ENCODE measurements at places on chromosomes 11 and 22.

DNA sequence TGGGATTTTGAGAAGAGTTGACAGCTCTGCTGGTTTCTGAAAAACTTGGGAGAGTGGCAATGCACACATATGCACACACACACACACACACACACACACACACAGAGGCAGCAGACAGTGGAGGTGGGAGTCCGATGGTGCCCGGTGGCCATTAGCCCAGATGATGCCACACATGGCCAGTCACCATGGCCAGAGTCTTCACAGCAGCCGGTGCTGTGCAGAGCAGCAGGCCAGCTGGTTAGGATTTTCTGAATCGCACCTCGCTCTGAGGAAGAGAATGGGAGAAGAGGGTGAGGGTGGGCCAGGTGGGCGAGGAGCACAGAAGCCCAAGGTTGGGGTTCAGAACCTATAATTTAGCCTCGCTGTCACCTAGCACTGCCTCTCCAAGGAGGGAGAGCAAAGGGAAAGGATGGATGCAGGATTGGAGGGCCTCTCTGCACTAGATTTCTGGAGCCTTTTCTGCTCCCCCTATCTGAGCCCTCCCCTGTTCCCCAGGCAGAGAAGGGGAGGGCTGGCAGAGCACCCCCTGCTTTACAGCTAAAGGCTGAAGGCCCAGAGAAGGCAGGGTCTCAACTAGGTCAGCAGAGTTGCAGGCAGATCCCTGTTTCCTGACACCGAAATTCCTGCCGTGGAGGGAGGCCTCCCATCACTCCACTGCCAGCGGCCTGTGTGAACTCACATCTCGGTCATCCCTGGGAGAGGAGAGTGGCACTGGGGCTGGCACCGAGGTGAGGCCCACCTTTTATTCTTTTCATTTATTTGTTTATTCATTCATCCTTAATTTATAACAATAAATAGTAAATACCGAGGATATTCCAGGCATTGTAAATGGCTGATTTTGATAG, 25.8 kb upstream of the FXYD6 start:
- no peak for DNase-seq

- no peak for DNase-seq
Measured at GRCh38 chr11:84549217-84549616, 1077.9 kb downstream of the DLG2 start.

DNA sequence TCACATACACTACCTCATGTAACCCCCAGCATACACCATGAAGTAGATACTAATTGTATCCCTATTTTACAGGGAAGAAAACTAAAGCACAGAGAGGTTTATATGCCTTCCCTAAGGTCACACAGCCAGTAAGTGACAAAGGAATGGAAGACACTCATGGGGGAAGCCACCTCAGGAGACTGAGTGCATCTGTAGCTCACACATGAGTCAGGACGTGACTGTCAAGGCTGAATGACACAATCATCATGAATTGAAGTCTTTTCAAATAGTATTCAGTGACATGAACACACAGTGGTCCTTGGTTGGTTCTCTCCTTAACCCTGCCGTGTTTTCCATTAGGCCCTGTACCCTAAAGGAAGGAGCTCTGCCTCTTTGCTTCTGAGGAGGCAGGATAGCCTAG, 463.0 kb downstream of the NTM start:
- DNase-seq, result no peak

GRCh38 chr22:27771637-27772036, 29.9 kb downstream of the MN1 start:
- no peak for DNase-seq

- no peak for DNase-seq
Measured at GRCh38 chr11:4164884-4165590, 70.4 kb downstream of the RRM1 start.

- DNase-seq, result no peak
Measured at GRCh38 chr11:75432911-75433321, at the start of gene KLHL35. Gene KLHL35 (minus strand): TSS chr11:75433203. CDS start chr11:75430629, 2,574 bp downstream.

- DNase-seq, result no peak
Measured at GRCh38 chr11:43952401-43953342, 10.2 kb downstream of the C11orf96 start.

DNA sequence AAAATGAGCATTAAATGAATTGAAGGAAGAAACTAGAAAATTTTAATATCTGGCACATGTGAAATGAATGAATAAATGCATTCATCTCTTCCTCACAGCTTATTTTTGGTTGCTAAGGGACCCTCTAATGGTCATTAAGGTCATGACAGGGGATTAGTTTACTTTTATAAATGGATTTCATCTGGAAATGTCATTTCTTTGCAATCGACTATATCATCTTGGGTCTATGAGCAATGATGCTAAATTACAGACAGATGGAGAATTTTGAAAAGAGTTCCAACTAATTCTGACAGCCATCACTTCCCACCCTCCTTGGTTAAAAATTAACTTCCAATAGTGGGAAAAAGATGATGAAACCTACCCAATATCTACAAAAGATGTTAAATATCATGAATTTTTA, 98.0 kb downstream of the KIF18A start:
- DNase-seq, result no peak

DNA sequence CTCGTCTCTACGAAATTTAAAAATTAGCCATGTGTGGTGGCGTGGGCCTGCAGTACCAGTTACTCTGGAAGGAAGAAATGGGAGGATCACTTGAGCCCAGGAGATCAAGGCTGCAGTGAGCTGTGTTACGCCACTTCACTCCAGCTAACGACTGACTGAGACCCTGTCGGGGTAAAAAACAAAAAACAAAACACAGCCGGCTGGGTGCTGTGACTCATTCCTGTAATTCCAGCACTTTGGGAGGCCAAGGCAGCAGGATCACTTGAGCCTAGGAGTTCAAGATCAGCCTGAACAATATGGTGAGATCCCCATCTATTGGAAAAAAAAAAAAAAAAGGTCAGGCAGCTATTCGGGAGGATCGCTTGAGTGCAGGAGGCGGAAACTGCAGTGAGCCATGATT, 2.4 kb downstream of the PAFAH1B2 start:
- no peak for DNase-seq

DNA sequence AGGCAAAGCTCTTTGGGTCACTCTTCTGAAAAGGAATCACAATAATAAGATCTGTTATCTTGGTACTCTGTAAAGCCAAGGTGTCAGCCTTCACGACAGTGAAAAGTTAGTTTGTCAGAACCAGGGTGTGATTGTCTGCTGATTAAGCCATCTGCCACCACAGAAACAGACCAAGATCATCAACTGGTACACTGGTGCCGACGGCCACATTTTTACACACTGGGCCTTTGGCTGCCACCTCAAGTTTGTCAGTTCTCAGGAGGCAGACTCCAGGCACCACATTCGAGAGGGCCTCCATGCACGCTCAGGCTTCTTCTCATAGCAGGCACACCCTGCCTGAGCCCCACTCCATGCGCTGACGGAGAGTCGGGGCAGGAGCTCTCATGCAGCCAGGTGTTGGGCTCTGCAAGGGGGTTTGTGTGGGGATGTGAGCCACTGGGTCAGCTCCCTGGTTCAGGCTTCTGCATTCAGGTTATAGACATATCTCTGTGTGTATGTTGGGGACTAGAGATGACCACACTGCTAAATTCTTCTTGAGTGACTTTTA, 66.2 kb downstream of the KCNJ1 start:
- no peak for DNase-seq

- no peak for DNase-seq
Measured at GRCh38 chr22:46595545-46595944, 24.6 kb upstream of the GRAMD4 start.

GRCh38 chr11:123381817-123382554, 48.1 kb upstream of the GRAMD1B start:
- peak; percentile 50 for DNase-seq

DNA sequence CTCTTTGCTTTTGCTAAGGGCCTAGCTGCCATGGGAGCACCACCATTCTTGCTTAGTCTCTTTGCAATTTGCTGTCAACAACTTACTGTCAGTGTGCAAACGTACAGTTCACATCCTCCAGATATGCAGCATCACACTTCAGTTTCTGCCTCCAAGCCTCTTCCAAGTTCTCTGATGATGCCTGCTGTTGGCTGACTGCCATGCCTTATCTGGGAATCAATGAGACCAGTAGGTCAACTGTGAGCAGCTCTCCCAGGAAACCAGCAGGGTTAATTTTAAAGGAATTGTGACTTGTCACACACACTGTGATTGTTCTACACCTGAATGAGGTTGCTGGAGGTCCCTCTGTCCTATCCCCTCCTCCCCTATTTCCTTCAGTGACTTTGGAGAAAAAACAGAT, 56.0 kb downstream of the COPB1 start:
- no peak for DNase-seq

GRCh38 chr22:40583053-40583741, 53.3 kb downstream of the MRTFA start:
- DNase-seq, result peak; percentile 1

GRCh38 chr22:18101536-18101935, 9.1 kb upstream of the TUBA8 start:
- no peak for DNase-seq

DNA sequence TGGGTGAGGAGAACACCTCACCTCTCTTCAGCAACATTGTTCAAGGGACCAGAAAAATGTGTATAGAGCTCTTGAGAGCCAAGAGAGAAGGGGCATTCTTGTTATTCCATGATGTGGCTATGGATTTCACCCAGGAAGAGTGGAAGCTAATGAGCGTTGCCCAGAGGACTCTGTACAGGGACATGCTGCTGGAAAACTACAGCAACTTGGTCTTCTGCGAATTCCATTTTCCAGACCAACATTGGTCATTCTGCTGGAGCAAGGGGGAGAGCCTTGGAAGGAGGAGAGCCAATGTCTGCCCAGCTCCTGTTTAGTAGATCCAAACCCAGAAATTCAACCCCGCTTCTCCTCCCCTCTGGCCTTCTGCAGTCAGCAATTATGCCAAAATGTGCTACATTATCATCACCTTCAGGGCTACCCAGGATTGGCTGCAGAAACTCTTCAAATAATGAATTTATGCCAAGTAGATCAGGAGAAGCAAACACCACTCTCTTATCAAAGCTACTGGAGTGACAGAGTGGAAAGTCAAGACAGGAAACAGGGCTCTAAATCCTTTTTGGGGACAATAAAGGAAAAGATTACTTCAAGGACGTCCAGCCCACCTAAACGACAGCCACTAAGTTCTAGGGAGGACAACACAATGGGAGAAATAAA, 707.5 kb upstream of the LUZP2 start:
- DNase-seq, result no peak

DNA sequence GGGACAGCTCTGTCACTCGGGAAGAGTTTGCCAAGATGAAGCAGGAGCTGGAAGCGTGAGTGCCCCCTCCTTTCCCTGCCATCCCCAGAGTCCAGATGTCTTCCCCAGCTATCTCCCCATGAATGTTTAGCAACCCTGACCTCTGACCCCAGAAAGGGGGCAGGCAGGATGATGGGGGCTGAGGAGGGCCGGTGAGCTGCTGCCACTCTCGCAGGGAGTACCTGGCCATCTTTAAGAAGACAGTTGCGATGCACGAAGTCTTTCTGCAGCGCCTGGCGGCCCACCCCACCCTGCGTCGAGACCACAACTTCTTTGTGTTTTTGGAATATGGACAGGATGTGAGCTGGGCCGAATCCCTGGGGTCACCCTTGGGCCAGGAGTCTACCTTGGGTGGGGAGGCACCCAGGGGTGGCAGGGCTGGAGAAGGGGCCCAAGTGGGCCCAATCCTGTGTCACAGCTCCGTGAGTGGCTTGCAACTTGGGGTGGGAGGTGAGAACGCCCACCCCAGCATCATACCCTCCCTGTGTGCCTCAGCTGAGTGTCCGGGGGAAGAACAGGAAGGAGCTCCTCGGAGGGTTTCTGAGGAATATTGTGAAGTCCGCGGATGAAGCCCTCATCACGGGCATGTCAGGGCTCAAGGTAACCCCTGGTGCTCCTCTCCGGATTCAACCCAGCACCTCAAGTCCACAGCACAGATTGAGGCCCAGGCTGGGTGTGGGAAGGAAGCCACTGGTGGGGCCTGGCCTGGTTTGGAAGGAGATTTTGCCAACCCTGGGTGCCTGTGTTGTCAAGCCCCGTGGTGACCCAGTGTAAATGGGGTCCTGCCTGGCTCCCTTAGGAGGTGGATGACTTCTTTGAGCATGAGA, 7.5 kb downstream of the CFL1 start:
- DNase-seq, result no peak

DNA sequence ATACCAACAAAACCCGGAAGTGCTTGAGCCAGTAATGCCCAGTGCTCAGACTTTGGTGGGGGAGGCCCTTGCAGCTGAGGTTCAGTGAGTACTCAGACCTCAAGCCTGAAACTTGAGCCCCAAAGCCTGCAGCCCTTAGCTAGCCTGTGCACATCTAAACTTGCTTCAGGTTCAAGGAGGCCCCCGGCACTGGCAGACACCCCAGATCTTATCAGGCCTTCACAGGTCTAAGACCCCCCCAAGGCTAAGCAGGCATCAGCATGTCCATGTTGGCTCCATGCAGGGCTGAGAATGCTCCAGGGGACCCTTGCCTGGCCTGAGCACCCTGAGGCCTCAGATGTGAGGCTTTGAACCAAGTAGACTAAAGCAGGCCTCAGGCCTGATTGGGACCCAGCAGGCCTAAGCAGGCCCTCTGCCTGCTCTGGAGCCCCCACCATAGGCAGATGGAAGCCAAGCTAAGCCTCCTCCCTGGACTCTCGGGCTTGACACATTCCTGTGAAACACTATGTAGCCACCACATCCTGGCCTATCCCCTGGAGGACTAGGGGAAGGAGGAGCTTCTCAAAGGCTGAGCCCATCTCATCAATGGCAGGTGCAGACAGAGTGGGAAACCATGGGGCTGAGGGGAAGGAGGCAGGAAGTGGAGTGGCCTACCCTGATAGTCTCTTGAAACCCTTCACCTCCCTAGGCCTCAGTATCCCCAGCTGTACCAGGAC, 1.2 kb upstream of the CASTOR1 start:
- no peak for DNase-seq

- peak; percentile 18 for DNase-seq
Measured at GRCh38 chr11:33063326-33063881, 24.0 kb downstream of the TCP11L1 start.

GRCh38 chr11:70501051-70501901, 102.9 kb downstream of the CTTN start:
- no peak for DNase-seq

DNA sequence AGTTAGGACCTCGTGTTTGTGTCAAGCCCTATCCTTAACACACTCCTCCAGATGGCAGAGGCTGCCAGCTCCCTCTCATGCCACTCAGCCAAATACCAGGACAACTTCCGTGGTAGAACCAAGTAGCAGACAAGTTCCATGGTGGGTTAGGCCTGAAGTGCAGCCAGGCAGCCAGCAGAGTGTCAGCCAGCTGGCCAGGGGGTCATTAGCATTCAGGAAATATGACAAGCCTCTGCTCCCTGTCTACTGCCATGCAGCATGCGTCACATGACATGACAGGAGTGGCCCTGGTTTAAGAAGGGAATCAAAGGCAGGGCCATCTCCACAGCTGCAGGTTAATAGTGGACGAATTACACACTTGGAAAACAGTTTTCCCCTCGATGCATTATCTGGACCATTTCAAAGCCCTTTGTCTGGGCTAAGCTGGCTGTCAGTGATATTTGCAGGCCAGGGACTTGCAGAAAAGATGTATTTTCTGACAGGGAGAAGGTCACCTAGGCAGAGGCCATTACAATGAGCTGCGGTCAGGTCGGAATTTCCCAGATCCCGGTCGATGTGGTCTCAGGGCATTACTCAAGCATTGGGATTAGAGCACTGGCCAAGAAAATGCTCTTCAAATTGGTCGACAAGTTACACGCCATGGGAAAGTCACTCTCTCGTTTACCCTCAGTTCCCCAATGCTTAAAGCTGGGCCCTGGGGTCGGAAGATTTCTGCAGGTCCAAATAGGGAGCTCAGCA, 461.7 kb upstream of the CADM1 start:
- no peak for DNase-seq

Measured in stimulated activated naive CD8-positive, alpha-beta T cell treated with anti-CD3 and anti-CD28 coated beads, Interleukin-15, amount 100 ng/mL, for 72 hours (primary cell).